Hematopoietic multipotent progenitor cell treated with erythropoietin and hydrocortisone succinate and interleukin-3 and kit ligand, for 4 days (in vitro differentiated cells): ENCODE measurements at places on chromosomes 16 and 17.

- DNase-seq, result peak; percentile 63
These were observed at the start of gene SEPTIN1 for GRCh38 chr16:30382111-30382881. SEPTIN1 (minus strand) TSS chr16:30382561; CDS start chr16:30382542, 19 bp downstream.

- DNase-seq, result no peak
These were observed 4.6 kb downstream of the TRIM47 start for GRCh38 chr17:75873587-75874322.

GRCh38 chr16:10501016-10501607 lies 79.3 kb downstream of the EMP2 start:
- DNase-seq, result peak; percentile 89

GRCh38 chr17:8118769-8119580 lies 661 bp upstream of the ALOXE3 start:
- DNase-seq, result peak; percentile 93
